ENCODE measurements at places on chromosomes 4 and X.

DNA sequence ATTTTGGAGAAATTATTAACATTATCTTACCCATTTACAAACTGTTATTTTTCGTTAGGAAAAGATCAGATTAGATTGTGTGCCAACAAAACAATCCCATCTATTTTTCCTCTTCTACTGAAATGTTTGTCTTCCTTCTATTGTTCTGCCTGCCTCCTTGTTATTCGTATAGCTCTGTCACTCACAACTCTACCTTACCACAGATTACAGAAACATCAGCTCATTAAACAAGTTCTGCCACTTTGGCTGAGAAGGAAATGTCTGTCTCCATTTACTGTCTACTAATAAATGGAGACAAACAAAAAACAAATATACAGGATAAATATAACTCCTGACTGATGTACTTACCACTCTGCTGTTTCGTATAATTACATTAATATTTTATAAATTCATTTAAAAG lies 211.4 kb downstream of the ENOX2 start:
- DNase-seq = no peak

DNA sequence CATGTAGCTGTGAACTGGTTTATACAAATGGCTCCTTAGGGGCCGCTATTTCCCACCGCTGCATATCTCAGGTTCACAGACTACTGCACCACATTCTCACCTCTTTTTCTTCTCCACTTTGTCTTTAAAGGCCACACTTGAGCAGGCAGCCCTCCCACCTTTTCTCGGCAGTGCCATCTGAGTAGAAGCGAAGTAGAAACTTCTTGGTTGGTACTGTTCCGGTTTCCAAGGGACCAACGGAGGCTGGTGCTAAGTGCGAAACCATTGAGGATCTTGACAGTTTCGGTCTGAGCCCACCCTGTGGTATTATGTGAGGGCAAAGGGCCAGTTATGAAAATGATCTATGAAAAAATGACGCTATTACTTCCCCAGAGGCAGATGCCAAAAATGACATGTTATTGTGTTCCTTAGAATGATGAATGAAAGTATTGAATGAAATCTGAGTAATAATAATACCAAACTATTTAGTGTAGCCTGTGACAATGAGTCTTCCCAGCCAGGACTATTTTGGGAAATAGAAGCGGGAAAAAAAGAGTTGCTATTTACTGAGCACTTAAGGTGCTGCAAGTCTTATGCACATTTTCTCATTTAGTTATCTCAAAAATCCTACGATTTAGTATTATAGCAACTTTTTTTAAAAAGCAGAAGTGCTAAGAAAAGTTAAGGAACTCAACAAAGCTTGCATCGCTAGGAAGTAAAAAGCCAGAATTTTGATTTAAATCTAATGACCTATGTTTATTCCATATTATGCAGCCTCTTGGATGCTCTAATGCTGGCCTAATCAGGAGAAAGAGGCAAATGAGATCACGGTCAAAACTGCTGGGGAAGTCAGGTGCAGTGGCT lies 29.6 kb upstream of the CHRNA9 start:
- DNase-seq = no peak

- DNase-seq = no peak
These were observed 72.8 kb downstream of the IRF2 start for GRCh38 chr4:184401397-184402171.

DNA sequence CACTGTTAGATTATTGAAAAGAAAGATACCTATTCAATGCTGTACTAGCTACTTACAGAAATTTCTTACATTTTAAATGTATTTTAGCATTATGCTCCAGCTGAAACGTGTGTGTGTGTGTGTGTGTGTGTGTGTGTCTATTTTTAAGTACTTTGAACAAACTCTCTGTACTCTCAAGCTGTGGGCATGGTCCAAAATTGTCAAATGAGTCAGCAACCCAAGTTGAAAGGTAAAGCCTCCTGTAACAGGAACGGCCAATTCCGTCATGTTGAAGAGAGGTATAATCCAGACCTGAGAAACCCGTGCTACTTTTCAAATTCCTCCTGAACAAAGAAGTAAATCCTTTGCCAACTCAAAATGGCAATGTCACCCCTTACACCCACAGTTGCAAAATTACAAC lies 20.5 kb downstream of the MAOB start:
- no peak for DNase-seq

GRCh38 chrX:110131031-110131430 lies 128.1 kb downstream of the TMEM164 start:
- no peak for DNase-seq

- no peak for DNase-seq
These were observed 14.7 kb downstream of the SLIT2 start for GRCh38 chr4:20266215-20267082.

DNA sequence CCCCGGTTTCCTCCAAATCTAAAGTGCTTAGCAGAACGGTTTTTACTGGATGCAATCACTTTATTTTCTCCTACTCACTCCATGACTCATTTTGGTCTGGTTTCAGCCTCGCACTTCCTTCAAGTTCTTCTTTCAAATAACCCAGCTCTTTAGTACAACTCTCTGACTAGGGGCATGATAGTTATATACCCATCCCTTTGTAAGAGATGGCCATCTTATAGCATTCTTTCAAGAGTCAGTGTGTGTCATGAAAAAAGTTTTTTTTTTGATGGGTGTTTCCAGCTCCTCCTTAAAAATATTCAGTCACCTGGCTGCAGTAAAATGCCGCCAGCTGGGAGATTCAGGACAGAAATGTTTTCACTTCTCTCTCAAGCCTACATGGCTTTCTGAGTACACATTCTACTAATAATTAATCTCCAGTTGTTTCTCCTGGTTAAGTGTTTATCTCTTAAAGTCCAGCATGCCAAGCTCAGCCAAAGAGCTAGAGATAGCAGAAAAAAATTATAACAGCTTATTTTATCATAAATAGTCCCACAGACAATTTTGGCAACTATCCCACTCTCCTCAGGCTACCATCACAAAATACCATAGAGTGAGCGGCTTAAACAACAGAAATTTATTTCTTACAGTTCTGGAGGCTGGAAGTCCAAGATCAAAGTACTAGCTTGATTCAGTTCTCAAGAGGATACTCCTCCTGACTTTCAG lies 139.3 kb downstream of the GASK1B start:
- no peak for DNase-seq

DNA sequence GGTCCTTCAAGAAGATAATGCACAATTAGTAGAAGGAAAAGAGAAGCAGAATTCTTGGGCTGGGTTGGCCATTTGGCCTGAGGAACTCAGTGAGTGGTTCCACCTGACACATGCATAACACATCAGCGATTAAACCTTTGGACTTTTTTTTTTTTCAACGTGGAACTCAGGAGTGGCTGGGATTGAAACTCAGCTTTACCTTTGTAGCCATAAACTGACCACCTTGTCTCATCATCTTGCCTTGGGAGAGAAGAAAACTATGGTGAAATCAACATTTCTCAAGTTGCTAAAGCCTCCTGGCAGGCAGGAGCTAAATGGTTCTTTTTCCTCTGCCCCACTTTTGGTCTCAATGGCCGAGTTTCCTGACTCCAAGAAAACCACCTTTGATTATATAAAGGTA lies 16.3 kb downstream of the PTTG2 start:
- DNase-seq = no peak

GRCh38 chrX:141733371-141733770 lies 34.8 kb upstream of the SPANXD start:
- no peak for DNase-seq

DNA sequence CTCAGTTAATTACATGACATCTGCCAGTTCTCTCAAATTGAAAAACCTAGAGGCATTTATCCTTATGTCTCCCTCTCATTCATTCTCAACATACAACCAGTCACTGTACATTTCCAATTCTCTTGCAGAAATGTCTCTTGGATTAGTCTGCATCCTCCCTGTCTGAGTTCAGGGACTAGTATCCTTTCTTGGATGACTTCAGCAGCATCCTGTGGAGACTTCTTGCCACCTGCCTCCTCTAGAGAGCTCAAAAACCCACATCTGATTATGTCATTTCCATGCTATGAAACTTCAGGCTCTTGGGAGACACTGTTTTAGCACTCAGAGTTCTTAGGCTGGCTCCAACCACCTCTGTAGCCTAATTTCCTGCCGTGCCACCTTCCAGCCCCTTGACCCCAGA lies 515.1 kb upstream of the DIPK2B start:
- DNase-seq = no peak

DNA sequence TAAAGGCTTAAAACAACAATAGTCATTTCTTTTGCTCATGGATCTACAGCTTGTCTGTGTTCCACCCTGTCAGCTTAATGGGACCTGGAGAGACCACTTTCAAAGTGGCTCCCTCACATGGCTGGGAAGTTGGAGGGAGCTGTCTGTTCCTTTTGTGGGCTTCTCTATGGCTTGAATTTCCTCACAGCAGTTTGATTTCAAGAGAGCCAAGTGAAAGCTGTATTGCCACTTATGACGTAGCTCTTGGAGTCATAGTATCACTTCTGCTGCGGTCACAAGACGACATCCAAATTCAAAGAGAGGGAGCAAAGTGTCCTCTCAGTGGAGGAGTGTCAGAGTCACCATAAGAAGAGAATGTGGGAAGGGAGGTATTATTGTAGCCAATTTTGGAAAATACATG lies 22.7 kb upstream of the ACSL1 start:
- no peak for DNase-seq

DNA sequence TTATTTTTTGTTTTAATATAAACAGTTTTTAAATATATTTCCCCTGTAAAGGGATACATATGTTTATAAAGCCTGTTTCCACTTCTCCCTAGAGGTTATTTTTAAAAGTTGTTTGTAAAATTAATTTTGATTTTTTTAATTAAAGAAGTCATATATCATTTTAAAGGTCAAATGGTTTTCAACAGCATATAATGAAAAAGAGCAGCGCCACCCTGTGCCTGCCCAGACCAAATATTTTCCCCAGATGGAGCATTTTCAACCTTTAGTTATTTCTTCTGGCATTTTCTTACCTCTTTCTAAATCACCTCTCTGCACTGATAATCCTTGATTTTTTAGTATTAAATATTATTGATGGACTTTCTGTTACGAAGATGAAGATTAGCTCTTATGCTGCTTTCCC lies 21.0 kb downstream of the MSX1 start:
- no peak for DNase-seq

DNA sequence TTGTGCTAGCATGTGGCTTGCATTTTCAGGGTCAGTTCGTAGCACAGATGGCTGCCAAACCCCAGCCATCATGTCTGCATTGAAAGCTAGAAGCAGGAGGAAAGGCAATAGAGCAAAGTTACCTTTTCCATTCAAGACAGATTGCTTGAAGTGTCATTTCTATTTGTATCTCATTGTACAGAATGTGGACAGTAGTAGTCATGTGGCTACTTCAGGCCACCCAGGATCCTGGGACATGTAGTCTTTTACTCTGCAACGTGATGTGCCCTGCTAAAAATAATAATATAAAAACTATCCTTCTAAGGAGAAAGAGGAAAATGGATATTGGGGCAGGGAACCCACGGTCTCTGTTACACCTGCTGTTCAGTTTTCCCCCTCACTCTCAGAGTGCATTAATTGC lies 118.4 kb downstream of the RAPGEF2 start:
- no peak for DNase-seq

DNA sequence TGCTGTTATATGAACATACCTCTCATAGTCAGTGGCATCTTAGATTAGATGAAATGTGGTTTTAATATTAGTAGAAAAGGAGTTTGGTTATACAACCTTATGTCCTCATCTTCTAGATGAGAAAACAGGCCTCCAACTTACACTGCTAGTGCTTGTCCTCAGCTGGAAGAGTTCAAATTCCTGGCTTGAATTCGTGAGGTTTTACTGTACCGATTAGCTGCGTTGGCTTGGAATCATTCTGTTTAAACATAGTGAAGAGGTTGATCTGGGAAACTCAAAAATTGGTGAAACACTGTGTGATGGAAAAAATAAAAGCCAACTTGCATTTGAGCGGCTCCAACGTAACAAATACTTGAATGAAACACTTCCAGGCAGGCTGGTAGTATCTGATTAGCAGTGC lies 81.0 kb downstream of the LNX1 start:
- DNase-seq = no peak

- DNase-seq = no peak
These were observed 70.2 kb downstream of the CLDN22 start for GRCh38 chr4:183249854-183250253.

- DNase-seq = no peak
These were observed 28.4 kb upstream of the COX7B2 start for GRCh38 chr4:46937493-46937892.

DNA sequence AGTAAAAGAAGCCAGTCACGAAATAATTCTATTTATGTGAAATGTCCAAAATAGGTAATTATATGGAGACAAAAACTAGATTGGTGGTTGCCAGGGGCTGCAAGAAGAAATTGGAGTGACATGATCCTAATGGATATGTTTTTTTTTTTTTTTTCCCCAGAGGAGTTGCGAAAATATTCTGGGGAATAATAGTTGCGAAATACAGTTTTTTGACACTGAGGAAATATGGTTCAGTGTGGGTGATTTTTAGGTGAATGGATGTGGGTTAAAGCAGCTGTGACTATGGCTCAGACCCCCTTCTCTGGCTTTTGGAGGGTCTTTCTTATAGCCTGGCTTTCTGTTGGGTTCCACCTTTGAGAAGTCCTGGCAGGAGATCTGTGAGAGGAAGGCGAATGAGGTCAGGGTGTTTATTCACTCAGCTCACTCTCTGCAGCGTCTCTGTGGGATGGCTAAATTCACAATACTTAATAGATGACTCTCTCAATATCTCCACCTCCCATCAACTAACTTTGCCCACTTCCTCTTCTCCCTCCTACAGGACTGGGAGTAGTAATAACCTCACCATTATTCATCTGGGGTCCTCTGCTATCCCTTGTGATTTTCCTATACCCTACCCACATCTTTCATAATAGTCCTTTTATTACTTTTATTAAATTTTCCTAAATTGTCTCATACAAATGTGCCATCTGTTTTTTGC lies 15.3 kb upstream of the RAB9B start:
- no peak for DNase-seq

GRCh38 chr4:158811216-158811540 lies 42.4 kb downstream of the FNIP2 start:
- no peak for DNase-seq

GRCh38 chrX:38233891-38234667 lies 13.4 kb upstream of the SRPX start:
- DNase-seq = no peak

GRCh38 chr4:180436361-180436760 lies 1806.8 kb upstream of the TENM3 start:
- DNase-seq = no peak

DNA sequence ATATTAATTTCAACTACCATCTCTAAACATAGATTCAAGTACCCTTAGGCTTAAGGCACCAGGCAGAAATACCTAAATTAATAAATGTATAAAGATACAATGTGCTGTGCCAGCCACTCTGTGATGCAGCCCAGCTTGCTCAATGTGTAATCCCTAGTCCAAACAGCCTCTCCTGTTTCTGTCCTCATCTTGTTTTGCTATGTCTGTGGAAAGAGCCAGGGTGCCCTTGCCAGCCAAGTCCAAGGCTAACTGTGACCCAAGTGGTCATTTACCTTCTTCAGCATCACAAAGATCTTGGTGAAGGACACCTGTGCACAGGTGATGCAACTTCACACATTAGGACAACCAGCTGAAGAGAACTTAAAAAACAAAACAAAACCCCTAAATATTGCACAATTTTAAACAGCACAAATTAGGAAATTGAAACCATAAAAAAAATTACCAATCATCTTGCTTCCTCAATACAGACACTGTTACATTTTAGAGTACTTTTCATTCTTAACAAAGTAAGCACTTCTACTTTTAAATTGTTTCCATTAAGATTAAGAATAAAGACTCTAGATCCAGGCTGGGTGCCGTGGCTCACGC lies 89.6 kb downstream of the C4orf51 start:
- DNase-seq = no peak
